ENCODE measurements at places on chromosomes 3 and 15.

GRCh38 chr3:189513281-189514117, 117.7 kb upstream of the TP63 start:
- no peak for DNase-seq

- DNase-seq = no peak
Measured at GRCh38 chr15:38362355-38362754, 91.6 kb upstream of the FAM98B start.

DNA sequence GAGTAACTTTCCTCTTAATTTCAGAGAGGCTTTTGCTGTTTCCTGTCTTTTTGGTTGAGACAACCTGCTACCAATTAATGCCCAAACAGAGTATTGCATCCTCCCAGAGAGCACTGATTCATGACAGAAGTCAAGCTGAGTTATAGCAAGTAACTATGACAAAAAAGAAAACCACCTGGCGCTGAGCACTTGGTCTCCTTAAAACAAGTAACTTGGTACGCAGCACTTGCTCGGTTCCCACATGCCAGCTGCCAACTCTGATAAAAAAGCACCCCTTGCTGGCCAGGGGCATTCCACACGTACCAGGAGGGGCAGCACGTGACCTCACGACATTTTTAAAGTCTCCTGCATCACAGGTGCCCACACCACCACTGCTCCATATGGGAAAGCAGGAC, 13.5 kb upstream of the MYO5C start:
- DNase-seq = no peak

GRCh38 chr3:81268526-81268925, 492.9 kb downstream of the GBE1 start:
- no peak for DNase-seq

- DNase-seq = no peak
Measured at GRCh38 chr3:49506906-49507305, 36.8 kb downstream of the DAG1 start.

DNA sequence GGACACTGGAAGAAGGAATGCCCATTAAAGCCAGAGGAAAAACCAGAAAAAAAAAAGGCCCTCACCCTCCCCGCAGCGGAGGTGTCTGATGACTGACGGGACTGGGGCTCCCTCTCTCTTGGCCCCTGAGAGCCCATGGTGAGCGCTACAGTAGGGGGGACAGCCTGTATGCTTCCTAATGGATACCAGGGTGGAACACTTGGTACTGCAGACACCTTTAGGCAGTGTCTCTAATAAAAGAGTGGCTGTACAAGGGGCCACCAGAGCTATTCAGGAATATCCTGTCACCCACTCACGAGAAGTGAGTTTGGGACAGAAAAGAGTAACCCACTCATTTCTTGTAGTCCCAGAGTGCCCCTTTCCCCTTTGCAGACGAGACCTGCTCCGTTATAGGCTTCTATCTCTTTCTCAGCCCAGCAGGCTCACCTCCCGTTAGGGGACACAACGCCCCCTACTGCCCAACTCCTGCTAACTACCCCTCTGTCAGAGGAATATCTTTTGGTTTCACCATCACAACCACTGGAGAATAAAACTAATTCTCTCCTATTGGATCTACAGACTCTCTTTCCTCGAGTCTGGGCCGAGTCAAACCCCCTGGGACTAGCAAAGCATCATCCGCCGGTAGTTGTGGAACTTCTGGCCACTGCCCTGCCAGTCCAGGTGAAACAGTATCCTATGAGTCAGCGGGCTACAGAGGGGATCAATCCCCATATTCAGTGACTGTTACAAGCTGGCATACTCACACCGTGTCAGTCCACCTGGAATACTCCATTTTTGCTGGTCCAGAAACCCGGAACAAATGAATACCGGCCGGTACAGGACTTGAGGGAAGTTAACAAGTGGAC, 40.8 kb downstream of the ZBTB11 start:
- DNase-seq = peak; percentile 20

GRCh38 chr3:55959471-55960080, 472.5 kb upstream of the WNT5A start:
- DNase-seq = no peak

DNA sequence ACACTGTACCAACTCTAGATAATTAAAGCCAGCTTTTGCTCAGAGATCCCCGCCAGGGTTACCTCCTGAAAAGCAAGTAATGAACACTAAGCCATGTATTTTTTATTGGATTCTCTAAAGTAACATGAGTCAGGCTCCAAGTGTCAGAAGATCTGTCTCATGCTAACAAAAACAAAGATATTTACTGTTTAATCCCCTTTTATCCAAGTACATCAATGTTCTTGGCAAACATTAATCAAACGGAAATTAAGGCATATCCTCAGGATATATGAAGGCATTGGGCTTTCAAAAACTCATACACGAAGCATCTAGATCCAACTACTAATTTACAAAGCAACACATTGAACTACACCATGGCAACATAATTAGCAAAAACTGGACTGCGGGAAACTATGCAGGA, 37.2 kb downstream of the MYO5A start:
- no peak for DNase-seq

DNA sequence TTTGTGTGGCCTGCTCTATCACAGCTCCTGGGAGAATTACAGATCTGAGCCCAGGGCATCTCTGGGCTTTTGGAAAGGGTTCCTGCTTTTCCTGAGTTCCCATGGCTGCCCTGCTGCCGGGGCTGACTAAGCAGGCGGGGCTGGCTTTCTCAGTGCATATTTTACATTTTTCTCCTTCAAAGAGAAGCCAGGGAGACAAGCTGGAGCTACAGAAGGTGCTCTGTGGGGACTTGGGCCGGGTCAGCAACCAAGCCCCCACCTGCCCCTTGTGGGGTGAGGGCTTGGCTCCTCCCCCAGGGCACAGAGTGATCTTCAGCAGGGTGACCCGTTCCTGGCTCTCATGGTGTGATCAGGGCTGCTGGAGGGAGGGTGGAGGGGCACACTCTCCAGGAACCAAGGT, 17.4 kb downstream of the ABTB1 start:
- DNase-seq = no peak

- no peak for DNase-seq
Measured at GRCh38 chr15:84657748-84658079, 285 bp downstream of the NMB start.

DNA sequence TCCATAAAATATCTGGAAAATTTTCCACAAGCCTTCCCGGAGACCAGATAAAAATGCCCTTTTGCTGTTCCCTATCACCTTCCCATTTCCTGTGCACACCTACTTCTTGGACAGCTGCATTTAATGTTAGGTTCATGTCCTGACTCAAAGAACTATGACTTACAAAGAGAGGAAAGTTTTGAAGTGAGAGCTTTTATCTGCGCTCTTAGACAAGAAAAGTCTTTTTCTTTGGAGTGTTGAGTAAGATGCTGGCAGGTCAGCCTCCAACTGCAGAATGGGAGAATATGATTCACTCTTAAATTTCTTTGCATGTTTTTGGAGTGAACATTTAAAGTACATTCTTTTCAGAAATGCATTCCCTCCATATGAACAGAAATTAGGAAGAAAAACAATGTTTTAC, 147.3 kb upstream of the DPH6 start:
- no peak for DNase-seq

DNA sequence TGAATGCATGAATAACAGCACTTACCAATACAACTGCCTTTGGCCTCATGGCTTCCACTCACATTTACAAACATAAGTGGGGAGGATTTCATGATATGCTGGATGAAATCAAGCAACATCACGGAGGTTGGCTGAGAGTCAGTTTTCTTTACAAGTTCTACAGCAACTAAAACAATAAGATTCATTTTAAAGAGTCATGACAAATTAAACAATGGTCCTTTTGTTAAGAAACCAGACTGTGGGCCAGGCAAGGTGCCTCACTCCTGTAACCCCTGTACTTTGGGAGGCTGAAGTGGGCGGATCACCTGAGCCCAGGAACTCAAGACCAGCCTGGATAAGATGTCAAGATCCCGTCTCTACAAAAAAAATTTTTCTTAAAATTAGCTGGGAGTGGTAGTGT, 12.4 kb downstream of the ATR start:
- DNase-seq = no peak

GRCh38 chr3:95148107-95148506, 1085.2 kb downstream of the NSUN3 start:
- DNase-seq = no peak

- DNase-seq = no peak
Measured at GRCh38 chr15:85707519-85708338, 87.0 kb downstream of the KLHL25 start.

DNA sequence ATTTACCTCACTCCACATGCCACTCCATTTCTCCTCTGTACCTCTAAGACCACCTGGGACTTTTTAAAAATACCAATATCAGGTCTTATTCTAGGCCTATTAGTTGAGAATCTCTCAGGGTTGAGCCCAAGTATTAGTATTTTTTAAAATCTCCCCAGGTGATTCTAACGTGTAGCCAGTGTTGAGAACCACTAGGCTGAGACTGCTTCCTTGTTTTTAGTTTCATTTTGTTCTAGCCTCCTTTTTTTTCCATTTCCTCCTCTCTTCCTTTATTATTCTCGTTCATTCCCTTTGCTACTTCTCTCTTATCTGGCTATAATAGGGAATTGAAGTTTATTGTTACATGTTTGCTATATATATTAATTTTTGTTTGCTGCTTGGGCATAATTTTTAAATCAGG, 217.8 kb upstream of the CD96 start:
- DNase-seq = no peak

GRCh38 chr15:87959080-87959479, 297.5 kb downstream of the NTRK3 start:
- DNase-seq = no peak

- DNase-seq = no peak
Measured at GRCh38 chr3:67564973-67565372, 89.4 kb downstream of the SUCLG2 start.

DNA sequence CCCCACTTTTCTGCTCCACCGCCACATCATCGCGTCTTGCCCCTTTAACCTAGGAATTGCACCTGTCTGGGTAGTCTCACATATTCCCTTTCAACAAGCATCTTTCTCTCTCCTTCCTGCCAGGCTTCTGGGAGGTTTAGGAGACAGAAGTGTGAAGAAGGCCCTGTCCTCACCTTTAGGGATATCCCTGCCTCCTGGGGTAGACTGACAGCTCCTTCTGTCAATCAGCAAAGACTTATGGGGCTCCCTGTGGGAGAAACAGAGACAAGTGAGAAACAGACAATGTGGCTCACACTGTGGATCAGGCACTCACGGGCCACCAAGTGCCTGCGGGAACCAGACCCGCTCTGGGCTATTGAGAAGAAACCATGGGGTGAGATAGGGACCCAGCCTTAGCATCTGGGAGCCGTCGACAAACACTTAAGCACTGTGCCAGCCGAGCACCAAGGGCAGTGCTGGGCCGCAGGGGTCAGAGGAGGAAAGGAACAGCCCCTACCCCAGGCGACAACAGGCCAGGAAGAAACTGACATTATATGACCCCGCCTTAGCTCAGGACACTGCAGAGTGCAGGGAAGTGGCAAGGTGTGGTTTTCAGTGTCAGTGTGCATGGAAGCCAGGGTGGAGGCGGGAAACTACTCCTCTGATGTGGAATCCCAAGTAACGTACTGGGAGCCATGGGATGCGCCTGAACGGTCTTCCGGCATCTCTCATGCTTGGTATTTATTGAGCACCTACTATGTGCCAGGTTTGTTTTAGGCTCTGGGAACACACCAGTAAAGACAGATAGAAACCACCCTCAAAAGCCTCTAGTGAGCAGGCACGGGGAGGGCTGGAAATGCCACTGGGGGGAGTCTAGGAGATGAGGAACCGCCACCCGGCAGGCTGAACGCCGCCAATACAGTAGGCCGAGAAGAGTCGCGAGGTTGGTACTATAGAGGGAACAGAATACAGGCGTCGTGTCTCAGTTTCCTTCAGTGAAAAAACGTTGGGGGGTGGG, 1.8 kb downstream of the EFCC1 start:
- DNase-seq = no peak

DNA sequence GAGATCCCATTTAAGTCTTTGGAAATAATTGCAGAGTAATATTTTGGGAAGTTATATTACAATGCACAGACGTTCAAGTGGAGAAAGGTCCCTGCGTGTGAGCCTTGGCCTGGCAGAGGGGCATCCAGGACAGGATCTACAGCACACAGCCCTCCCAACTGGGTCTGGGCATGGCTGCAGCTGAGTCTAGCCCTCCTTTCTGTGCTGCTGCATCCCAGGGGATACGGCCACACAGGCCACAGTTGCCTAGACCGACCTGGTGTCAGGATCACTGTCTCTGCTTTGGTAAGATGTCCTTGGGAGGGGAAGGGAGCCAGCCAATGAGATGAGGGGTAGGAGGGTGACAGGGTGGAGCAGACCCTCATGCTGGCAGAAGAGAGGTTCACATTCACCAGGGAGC, 46.1 kb downstream of the APBA2 start:
- no peak for DNase-seq

- no peak for DNase-seq
Measured at GRCh38 chr3:49609815-49610214, 55.5 kb downstream of the BSN start.

DNA sequence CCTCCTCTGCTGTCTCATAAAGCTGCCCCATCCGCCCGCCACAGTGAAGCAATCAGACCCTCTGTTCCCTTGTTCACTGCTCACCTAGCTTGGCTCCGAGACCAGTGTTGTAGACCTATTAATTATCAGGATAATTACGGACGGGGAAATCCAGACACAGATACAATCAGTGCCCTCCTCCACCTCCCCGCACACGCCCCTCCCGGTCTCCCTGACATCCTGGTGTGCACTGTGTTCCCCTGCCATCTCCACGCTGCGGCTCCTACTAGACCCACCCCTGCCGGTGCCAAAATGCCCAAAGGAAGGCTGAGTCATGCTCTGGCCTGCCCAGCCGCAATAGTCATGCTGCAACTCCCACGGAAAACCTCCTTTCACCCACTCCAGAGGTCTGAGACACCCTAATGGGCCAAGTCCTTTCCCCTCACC, 277.3 kb upstream of the TLE3 start:
- DNase-seq = peak; percentile 95

GRCh38 chr3:120182613-120183511, 88.6 kb upstream of the GSK3B start:
- peak; percentile 31 for DNase-seq

DNA sequence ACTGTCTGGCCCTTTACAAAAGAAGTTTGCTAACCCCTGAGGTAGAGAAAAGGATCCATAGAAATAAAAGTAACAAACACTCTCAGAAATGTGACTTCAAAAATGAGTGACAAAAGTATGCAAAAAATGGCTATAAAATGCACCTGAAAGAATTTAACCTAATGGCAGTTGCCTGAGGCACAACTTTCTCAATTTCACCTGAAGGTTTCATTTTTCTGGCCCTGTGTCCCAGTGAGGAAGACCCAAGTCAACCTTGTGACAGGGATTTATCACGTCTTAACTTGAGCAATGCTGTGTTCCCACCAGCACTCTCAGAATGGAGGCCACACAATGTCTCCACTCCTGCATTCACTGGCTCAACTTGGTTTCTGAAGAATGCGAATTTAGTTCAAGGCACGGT, 83.0 kb downstream of the FHIT start:
- no peak for DNase-seq
